ENCODE measurements at places on chromosomes 16 and 17.

DNA sequence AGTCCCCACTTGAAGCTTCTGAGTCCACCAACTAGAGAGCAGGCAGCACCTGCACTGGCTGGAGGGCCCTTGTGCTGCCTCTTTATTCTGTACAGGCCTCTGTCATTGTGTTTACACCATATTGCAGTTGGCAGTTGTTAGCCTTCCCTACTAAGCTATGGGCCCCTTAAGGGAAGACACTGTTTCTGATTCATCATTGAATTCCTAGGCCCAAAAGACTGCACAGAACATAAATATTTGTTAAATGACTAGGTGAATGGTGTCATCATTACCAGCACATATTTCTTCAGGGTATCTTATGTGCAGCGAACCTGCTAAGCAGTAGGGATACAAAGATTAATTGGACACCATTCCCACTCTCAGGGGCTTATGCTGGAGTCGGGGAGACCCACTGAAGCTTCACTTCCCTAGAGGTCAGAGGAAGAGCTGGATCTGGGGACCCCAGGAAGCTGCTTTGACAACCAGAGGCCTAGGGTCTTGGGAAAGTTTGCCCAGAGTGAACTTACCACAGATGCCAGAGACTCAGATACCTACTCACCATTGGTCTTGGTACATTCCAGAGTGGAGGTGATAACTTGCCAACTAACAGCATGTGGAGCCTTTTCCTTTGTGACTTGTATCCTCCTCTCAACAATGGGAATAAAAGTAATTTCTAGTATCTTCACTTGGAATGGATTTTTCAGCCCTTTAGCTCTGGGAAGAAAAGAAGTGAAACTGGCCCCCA lies 28.7 kb upstream of the DDX52 start:
- no peak for DNase-seq

- no peak for DNase-seq
Observed at GRCh38 chr16:28958216-28958615, 7.5 kb downstream of the NFATC2IP start.

- DNase-seq: no peak
Observed at GRCh38 chr16:62445909-62446308, 409.7 kb upstream of the CDH8 start.

DNA sequence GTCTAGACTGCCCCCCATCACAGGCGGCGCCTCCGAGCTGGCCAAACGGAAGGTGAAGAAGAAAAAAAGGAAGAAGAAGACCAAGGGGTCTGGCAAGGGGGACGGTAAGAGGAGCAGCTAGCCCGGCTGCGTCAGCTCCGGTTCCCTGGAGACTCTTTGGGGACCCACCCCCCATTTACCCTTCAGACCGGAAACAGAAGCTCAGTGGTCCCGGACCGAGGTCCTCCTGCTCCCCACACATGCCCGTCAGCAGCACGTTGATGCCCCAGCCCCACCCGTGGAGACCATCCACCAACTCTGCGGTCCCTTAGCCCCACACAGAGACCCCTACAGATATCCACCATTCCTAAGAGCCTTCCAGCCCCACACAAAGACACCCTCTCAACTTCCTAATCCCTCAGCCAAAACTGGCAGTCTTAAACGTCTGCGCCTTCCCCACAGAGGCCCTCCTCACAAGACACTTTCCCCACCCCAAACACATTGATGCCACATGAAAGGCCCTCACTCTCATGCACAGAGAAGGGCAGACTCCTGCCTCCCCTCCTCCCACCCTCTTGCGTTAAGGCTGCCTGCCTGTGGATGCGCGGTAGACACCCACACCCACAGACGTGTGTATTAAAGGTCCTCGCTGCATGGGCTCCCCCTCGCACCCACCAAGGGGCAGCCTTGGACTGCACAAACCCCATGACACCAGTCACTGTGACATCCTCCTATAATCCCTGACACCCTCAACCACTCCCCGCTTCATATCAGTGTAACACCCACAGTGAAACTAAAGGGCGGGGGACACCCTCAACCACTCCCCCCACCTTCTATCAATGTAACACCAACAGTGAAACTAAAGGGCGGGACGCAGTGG lies 58.2 kb upstream of the RPH3AL start:
- peak; percentile 40 for DNase-seq

DNA sequence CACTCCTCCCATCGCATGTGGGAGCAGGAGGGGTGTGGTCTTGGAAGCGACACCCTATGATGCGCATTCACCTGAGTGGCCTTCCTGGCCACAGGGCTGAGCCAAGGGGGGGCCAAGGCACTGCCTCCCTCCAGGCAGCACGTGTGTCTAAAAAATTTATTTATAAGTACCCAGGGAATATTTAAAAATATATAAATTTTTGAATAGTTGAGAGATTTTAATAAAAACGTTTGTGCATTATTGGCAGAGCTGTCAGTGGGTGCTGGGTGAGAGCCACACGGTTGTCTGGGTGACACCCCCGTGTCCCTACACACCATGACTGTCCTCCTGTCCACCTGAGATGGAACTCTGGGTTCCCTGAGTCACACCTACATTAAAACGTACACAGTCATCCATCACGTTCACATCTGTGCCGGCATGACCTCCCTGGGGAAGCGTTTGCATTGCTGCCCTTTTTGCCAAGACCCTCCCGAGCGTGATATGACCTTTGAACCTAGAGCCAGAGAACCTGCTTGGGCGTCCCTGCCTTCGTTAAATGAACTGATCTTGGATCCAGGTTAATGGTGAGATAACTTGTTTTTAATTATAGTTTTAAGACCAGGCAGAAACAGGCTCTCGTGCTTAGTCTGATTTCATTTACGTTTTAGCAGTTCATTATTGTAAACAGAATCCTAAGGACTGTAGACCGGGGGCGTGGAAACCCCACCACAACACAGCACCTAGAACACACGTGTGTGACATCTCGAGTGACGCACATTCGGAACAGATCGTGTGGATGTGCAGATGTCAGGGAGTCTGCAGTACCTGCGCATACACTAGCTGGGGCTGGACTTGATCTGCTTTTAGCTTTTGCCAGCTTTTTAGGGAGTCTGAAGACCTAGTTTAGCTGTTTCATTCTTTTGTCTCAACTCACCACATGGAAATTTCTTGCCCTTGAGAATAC lies 192.8 kb upstream of the CHMP6 start:
- no peak for DNase-seq

DNA sequence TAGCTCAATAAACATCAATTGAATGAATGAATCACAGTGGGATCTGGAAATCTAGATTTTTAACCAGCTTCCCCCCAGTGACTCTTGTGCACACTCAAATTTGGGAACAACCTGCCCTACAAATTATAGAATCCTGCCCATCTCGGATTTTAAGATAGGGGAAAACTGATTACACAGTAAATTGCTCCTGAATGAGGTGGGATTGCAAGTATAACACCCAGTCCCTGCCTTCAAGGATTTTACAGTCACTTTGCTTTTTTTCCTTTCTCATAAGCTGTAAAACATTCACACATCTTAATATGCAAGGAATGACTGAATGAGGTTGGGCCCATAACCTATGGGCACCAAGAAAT lies 48.5 kb downstream of the TEKT5 start:
- no peak for DNase-seq

- no peak for DNase-seq
Observed at GRCh38 chr17:44049294-44050060, 17.0 kb downstream of the LSM12 start.

- DNase-seq: no peak
Observed at GRCh38 chr16:82146556-82146955, 23.5 kb downstream of the MPHOSPH6 start.

- DNase-seq: no peak
Observed at GRCh38 chr17:64001763-64002529, 3.8 kb downstream of the PRR29 start.

- no peak for DNase-seq
Observed at GRCh38 chr16:66513111-66513723, 36.7 kb downstream of the TK2 start.

GRCh38 chr17:5331506-5331905 lies 49.4 kb downstream of the RABEP1 start:
- no peak for DNase-seq

- no peak for DNase-seq
Observed at GRCh38 chr16:52466994-52467393, 79.9 kb downstream of the TOX3 start.

- DNase-seq: no peak
Observed at GRCh38 chr17:27965224-27965623, 72.1 kb upstream of the LYRM9 start.

DNA sequence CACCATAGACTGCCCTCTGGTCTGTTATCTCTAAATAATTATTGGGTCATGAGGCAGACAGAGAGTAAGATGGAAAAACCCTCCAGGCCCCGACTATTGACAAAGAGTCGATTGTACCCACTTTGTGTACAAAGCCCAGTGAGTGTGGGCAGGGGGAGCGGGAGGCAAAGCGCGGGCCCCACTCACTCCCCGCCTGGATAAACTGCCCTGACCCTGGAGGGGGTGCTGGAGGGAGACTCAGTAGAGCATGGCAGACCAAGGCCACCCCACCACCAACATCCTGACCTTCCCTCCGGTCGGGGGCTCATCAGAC lies 11.2 kb upstream of the CPSF4L start:
- DNase-seq: no peak

GRCh38 chr17:8875957-8876356 lies 8.5 kb upstream of the PIK3R6 start:
- no peak for DNase-seq

DNA sequence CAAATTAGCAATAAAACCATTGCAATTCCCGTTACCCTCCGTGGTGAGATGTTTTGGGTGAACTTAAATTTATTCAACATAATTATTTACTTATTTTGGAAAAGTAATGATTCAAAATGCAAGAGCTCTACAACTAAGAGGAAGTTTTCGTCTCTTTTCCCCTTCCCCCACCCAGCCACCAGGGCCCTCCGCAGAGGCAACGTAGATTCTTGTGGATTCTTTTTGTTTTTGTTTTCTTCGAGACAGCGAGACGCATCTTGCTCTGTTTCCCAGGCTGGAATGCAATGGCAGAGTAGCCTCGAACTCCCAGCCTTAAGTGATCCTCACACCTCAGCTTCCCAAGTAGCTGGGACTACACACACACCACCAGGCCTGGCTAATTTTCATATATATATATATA lies 19.2 kb downstream of the CCDC40 start:
- no peak for DNase-seq

DNA sequence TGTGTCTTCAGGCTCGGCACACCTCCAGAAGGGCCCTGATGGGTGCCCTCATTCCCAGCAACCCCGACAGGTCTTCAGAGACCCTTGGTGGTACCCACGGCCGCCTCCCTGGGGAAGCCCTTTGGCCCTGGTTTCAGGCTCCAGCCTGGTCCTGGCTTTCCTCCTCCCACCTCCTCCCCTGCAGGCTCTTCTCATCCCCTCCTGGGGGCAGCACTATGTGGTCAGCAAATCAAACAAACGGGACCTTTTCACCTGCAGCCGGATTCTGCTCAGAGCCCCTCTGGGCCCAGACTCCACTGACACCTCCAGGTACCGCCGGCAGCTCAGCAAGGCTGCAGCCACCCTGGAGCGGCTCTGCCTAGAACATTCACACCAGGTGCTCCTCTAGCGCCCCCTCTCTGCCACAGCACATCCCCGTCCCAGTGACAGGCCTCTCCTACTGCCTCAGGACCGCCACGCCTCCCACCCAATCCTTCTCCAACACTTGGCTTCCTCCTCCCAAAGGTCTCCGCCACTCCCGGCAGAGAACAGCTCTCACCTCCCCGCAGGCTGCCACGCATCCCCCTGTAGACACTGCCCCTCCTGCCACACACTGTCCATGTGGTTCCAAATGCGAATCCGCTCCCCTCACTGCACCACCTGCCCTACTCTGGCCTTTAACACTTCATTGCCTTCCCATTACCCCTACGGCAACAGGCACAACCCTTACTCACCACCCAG lies 12.0 kb downstream of the CORO7 start:
- DNase-seq: peak; percentile 16

DNA sequence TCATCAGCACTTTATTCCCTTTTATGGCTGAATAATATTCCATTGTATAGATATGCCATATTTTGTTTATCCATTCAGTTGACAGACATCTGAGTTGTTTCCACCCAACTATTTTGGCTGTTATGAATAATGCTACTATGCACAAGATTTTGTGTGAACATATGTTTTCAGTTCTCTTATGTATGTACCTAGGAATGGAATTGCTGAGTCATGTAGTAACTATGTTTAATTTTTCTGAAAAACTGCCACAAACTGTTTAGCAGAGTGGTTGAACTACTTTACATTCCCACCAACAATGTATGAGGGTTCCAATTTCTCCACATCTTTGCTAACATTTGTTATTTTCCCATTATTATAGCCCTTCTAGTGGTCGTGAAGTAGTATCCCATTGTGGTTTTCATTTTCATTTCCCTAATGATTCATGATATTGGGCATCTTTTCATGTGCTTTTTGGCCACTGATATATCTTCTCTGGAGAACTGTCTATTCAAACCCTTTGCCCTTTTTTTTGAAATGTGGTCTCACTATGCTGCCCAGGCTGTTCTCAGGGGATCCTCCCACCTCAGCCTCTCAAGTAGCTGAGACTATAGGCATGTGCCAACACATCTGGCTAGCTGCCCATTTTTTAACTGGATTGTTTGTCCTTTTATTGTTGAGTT lies 26.3 kb downstream of the SMURF2 start:
- no peak for DNase-seq

DNA sequence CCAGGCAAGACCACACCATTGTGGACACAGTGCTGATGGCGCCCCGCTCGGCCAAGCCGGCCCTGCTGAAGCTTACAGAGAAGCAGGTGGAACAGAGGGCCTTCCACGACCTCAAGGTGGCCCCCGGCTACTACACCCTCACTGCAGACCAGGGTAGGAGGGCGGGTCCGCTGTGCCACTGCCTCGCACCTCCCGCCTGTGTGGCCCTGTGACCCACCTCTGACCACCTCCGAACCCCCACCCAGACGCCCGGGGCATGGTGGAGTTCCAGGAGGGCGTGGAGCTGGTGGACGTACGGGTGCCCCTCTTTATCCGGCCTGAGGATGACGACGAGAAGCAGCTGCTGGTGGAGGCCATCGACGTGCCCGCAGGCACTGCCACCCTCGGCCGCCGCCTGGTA lies 21.1 kb downstream of the ITGB4 start:
- no peak for DNase-seq

DNA sequence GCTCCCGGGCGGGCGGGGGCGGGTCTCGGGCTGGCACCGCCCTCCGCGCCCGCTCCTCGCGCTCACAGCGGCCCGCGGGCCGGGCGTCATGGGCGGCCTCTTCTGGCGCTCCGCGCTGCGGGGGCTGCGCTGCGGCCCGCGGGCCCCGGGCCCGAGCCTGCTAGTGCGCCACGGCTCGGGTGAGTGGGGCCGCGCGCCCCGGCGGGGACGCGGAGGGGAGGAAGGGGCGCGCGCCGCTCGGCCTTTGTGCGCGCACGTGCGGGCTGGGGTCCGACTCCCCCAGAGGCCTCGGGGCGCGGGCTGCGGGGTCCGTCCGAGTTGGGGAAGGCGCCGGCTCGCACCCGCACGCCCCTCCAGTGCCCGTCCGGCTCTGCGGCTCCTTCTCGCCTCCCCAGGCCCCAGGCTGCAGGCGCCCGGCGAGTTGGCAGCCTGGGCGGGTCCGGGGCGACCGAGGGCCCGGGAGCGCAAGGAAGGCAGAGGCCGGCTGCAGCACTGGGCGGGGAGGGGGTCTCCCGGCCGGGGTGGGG lies at the start of gene NME4:
NME4 (plus strand) TSS at position 65 of the 527 bp plus-strand sequence; CDS start at position 89, 24 bp downstream.
- no peak for DNase-seq

Data from stimulated activated CD4-positive, alpha-beta T cell treated with anti-CD3 and anti-CD28 coated beads, Interleukin-15, amount 100 ng/mL, for 1 hour (primary cell).